Activated CD8-positive, alpha-beta T cell treated with anti-CD3 and anti-CD28 coated beads, Interleukin-2, amount 10 ng/mL, durations not matched to agents 7 days and 5 days (primary cell): ENCODE measurements at places on chromosomes 12 and 14. TPM values are rescaled to one million over a fixed set of nuclear protein-coding genes. Genes with fewer than 3 reads are reported as not detected.

DNA sequence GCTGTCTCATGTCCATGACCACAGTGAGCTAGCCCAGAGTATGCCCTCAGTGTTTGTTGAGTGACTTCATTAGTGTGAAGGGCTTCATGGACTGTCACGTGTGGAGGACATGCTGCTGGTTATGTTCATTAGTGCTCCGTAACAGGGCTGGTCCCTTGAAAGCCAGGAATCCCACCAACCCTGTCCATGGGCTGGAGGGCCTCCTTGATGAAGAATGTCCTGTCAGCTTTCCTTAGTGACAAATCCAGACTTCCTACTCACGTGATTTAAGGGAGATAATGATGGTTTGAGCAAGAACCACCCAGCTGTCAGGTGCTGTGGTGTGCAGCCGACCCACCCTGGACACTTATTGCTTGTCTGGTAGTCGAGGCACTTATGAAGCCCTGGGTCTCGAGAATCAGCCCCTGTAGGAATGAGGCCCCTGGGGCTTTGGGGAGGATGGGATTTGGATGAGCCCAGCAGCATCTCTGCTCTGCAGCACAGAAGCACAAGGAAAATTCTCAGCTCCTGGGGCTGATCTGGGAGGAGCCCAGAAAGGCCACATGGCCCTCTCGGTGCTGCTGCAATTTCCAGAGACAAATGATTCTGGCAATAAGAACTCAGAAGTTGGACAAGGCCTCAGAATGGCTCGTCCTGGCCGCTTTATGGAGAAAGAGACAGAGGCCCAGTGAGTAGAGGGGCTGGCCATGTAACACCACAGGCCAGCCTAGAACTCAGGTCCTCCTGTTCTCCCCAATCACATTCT is 37.2 kb upstream of the FAM181A start:
- DNase-seq, result no peak

DNA sequence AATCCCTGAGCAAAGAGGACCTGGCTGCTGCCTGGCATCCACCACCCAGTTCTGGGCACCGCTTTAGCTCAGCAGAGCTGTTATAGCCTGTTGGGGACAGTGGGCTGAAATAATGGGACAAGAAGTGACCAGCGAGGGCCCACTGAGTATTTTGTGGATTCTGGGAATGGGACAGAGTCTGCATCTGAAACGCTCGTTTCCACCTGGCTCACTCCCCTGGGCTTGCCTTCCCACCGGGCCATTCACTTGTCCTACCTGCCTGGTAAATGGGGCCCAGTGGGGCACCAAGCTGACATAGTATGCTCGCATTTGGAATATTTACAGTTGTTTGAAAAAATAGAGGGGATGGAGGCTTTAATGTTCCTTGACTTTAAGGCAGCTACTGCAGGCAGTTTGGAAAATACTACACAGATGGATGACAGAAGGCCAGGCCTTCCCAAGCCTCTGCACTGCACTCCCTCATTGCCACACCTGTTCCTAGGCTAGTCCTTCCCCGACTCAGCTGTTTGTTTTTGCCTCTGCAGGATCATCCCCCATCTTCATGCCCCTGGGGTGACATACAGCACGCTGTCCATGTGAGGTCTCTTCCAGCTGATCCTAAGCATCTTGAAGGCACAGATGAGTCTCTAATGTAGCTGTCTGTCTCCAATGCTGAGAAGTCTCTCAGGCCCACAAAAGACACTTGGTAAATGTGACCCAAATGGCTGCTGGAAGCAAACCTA is 61.3 kb upstream of the DICER1 start:
- no peak for DNase-seq

DNA sequence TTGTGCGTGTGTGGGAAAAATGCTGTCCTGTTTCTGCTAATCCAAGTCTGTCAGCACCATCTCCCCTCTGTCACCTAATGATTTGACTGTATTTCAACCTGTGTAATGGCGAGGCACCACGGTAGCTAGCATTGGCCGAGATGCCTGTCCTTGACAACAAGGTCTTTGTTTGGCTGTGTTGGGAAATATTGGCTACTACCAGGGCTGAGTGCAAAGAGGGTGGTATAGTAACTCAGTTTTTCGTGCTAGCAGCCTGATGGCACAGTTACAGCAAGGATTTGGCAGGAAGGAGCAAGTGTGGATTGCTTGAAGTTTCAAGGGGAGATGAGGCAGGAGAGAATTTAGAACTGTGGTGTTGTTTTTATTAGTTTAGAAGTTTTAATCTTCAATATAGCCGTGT is 440.3 kb upstream of the RGS6 start:
- no peak for DNase-seq

DNA sequence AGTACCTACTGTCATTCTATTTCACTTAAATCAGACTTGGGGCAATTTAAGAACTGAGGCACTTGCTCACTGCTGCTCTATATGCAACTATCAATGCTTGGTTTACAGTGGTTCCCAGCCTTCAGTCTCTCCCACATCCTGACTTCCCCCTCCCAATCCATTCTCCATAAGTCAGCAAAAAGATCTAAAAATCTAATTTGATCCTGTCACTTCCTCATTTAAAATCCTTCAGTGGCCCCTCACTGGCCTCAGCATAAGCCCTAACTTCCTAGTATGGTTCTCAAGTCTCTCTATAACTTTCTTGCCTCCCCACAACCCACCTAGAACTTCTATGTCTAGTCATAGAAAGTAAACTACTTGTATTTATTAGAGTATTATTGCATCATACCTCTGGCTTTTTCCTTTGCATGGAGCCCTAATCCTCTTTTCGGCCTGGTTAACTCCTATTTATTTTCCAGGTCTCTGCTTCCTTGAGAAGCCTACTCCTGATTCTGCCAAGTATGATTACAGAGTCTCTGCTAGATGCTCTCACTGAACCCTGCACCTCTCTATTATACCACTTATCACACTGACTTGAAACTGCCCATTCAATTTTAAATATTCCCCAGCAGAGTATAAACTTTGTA is 130.6 kb downstream of the RALGAPA1 start:
- DNase-seq, result no peak

- DNase-seq, result no peak
These were observed 12.8 kb downstream of the FBLN5 start for GRCh38 chr14:91934554-91935285.

DNA sequence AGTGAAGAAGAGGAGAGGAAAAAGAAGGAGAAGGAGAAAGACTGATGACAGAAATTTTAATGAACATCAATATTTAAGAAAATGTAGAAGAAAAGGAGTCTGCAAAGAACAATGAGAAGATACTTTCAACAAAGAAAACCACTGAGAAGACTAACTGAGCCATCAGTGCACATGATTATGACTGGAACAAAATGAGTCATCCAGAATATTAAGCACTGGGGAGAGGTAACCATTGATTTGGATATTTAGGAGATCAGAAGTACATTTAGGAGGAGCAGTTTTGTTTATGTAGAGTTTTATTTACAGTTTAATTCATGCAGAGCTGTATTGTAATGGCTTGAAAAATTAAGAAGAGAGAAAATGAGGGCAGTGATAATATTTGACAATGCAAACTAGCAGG is 159.1 kb downstream of the C12orf50 start:
- no peak for DNase-seq

DNA sequence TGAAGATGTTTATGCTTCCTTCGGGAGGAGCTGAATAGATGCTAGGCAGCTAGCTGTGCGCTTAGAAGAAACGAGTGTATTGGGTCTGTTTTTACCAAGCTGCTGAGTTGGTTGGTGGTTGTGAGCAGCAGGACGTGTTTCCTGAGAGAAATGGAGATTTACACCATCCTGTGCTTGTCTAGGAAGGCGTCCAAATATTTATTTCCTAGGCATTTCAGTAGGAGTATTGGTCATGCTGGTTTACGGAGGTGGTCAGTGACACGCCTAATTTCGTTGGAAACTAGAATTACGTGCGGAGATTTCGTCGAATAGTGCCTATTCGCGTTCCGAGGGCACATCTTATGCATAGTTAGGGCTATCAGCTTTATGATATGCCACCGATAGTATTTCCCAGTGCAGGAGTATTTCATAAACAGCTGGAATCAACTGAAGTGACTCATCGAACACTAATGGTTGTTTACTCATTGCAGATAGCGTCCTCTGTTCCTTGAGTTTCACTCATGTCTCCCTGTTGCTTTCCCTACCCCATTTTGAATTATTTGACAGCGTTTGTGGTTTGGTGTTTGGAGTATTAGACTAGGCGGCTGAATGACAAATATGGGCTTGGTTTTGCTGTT is 780 bp downstream of the TBC1D15 start:
- DNase-seq, result peak; percentile 38

DNA sequence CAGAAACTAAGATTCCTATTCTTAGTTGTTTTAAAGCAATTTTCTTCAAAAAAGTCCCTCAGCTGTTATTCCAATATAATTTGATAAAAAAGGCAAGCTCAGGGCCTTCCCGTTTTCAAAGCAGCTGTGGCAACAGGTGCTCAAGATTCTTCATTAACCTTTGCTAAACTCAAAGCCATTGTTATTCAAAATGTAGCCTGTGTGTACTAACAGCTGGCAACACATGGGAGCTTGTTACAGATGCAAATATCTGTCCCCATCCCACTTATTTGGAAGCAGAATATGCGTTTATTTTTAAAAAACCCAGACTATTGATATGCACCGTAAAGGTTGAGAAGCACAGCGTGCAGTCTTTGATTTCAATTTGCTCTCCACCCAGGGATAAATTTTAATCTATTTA is 210.4 kb upstream of the SYT10 start:
- no peak for DNase-seq

GRCh38 chr12:41286426-41286825 is 98.3 kb downstream of the PDZRN4 start:
- DNase-seq, result no peak

DNA sequence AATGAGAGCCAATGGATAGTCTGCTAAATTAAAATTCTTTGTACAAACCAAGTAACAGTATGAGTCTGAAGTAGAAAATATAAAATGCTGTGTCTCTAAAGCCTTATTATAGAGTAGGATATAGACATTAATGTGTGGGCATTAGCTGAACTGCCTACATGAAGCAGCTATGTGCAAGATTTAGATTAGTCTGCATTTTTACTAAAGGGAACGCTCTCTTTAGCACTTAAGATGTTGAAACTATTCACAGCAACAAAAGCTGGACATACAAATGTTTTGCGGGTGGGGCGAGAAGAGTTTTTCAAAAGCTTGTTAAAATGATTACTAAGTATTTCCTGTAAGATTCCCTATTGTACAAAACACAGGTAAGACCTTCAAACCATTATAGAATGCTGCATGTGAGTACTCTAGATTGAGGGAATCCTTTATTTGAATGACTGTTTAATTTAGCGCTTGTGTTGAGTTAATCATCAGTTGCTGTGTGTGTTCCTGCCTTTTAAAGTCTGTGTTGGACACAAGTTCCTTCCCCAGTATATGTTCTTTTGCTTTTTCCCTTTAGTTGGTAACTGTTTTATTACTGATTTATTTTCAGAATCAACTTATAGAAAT is 87.1 kb downstream of the RAD52 start:
- no peak for DNase-seq

DNA sequence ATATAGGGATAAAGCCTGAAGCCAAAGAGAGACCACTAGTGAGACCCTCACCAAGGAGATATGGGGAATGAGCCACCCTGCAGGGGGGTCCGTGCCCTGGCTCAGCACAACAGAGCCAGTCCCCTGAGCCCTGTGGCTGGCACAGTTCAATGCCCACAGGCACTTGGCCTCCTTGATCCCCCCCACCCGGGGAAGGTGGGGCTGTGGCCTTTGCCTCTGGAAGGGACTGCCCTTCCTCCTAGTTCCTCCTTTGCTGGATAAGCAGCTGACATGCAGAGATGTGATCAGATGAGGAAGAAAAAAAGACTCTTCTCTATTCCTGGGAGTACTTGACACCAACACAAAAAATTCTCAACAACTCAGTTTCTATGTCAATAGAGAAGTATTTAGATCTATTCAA is 19.9 kb downstream of the TTC7B start:
- DNase-seq, result no peak

GRCh38 chr12:64836856-64837255 is 12.4 kb downstream of the TBC1D30 start:
- DNase-seq, result no peak

DNA sequence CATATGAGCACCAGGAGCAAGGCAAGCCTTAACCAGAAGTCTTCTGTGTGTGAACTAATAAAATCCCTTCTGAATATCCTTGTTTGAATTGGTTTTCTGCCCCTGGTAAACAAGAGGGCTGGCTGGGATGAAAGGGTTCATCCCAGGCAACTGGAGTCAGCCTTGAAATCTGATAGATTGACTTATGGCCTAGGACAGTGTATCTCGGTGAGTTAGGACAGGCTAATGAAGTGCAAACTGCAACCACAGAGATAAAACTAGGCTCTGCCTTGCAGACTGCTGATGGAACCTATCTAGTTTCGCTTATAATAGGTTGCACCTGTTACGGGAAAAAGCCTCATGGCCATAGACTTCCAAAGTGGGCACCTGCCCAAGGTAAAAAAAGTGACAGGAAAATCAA is 451.9 kb upstream of the NOVA1 start:
- DNase-seq, result no peak

DNA sequence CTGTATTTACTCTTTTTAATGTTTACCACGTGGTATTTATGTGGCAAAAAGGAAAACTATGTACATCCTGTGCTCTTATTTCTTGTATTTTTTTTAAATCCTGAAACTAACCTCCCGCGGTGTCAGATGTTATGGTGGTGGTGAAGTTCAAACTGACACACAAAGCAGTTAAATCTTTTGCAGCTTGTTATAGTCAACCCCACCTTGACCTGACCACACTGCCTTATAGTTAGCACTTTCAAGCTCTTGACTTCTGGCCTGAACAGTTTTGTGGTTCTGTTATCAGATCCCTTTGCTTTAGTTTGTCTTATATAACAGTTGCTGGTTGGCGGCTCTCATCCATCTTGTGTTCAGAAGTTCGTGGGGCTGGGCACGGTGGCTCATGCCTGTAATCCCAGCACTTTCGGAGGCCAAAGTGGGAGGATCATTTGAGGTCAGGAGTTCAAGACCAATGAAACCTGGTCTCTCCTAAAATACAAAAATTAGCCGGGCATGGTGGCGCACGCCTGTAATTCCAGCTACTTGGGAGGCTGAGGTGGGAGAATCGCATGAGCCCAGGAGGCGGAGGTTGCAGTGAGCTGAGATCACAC is 2.1 kb downstream of the UNG start:
- DNase-seq, result peak; percentile 31

DNA sequence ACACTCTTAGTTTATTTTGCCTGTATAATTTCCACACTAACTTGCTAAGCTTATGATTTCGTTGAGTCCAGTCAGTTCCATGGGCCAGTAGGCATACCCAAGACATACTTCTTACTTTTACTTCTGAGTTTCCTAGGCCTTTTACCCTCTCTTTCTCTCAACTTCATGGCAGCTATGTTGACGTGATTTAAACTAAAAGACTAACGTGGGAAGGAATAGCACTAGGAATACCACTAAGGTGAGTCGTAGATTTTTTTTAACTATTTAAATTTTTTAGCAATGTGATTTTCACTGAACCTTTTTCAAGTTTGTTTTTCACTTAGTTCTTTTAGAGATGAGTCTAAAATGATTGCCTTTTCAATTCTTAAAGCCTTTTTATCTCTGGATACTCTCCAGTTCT is 793.5 kb upstream of the NOVA1 start:
- no peak for DNase-seq

GRCh38 chr14:87066221-87066817 is 926.7 kb downstream of the GALC start:
- DNase-seq, result no peak

GRCh38 chr12:66668311-66668710 is 10.6 kb downstream of the GRIP1 start:
- no peak for DNase-seq

LMNTD1 gene
- total RNA-seq, result not detected

B4GALNT3 gene
- total RNA-seq, result 11.1 TPM

ASCL1 gene
- not detected for total RNA-seq

HOXC12 gene
- not detected for total RNA-seq

SLCO1C1 gene
- not detected for total RNA-seq

RASAL1 gene
- total RNA-seq, result 0.26 TPM

VRTN gene
- total RNA-seq, result not detected
